ENCODE measurements at places on chromosomes 3 and 15.

DNA sequence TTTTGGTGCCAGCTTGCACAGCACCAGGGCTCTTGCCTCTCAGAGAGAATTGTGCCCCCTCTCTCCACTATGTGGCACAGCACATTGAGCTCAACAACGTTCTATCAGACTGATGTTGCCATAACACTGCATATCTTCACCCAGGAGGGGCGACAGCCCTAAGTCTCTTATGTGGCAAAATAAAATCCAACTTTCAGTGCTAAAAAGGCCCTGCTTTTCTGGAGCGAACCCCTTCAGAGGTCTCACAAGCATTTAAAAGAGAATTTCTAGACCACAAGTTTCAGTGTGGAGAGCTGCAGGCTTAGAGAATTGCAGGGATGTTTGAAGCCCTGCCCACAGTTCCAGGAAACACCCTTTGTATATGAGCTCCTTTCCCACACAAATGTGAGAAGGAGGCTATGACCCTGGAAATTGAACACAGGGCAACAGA lies 85.5 kb downstream of the LIPC start:
- DNase-seq: no peak

GRCh38 chr15:57146506-57147201 lies 228.2 kb downstream of the TCF12 start:
- DNase-seq: no peak

DNA sequence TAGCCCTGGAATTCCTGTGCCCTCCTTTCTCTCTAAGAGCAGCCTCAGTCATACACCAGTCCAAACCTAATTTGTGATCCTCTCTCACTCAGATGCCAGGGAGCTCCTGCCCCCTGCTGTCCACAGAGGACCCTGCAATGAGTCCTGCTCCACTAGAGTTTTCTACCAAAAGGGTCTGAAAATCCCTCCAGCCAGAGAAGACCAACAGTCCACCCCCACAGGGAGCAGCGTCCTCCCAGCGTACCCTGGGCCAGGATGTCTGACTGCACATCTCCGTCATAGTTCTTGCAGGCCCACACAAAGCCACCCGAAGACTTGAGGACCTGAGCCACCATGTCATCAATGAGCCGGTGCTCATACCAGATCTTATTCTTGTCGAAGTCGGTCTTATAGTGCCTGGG lies 15.4 kb downstream of the IDH2 start:
- peak; percentile 45 for DNase-seq

DNA sequence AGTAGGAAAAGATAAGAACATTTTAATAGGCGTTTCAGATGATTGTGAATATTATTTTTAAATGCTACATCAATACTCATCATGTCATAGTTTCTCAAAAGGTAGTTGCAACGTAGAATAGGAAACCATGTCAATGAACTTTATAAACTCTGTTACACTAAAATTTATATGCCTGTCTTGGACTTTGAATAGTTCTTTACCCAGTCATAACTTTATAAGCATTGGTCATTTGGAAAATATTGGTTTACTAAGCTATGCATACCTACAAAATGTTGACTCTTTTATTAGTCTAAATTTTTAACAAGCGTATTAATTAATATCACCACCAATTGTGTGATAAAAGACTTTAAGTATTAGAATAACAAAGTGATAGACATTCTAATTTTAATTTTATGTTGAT lies 293.5 kb downstream of the CGGBP1 start:
- no peak for DNase-seq

GRCh38 chr3:194900854-194901522 lies 215.3 kb downstream of the FAM43A start:
- no peak for DNase-seq

DNA sequence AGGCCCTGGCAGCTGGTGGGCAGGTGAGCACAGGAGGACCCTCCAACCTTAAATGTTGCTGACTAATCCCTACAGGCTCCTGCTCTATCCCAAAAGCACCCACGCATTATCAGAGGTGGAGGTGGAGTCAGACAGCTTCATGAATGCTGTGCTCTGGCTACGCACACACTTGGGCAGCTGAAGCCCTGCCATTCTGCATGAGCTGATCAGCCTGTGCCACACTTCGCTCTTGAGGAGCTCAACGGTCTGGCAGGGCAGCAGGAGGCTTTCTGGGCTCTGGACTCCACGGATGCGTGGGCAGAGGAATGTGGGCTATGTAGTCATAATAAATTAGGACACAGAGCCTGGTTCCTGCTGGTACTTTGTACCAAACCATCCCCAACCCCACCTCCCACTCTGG lies 6.1 kb downstream of the MST1 start:
- no peak for DNase-seq

DNA sequence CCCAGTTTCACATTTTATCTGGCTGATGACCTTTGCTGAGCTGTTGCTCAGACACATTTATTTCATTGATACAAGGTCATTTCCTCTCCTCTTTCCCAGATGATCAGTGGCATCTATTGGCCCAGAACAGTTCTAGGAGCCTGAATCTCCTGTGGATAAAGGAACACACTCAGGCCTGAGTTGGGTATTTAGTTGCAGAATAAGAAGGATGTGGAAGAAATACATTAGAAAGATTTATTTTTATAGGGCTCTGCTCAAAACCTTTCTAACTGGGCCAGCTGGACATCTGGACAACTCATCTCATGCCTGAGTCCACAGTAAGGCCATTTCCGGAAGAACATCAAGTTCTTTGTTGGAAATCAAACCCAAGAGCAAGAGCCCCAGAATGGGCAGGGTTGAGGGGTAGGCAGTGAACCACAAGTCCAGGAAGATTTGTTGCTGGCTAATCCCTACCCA lies 19.7 kb upstream of the MFGE8 start:
- no peak for DNase-seq

GRCh38 chr3:153980252-153980590 lies 141.0 kb upstream of the ARHGEF26 start:
- DNase-seq: no peak

Measured in activated B cell treated with CpG ODN at 0.5 μM for 24 hours (primary cell).